Progenitor cell of endocrine pancreas (in vitro differentiated cells): ENCODE measurements at places on chromosomes 1 and 21.

DNA sequence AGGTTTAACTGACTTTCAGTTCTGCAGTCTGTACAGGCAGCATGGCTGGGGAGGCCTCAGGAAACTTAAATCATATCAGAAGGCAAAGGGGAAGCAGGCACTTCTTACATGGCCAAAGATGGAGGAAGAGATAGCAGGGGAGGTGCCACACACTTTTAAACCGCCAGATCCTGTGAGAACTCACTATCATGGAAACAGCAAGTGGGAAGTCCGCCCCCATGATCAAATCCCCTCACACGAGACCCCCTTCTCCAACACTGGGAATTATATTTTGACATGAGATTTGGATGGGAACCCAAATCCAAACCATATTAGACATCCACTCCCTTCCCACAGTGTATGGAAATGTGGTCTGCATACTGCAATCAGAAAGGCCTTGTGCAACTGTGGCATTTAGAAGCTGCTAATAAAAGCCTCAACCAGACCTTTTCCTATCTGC is 148.2 kb downstream of the FCRL5 start:
- DNase-seq, result no peak

DNA sequence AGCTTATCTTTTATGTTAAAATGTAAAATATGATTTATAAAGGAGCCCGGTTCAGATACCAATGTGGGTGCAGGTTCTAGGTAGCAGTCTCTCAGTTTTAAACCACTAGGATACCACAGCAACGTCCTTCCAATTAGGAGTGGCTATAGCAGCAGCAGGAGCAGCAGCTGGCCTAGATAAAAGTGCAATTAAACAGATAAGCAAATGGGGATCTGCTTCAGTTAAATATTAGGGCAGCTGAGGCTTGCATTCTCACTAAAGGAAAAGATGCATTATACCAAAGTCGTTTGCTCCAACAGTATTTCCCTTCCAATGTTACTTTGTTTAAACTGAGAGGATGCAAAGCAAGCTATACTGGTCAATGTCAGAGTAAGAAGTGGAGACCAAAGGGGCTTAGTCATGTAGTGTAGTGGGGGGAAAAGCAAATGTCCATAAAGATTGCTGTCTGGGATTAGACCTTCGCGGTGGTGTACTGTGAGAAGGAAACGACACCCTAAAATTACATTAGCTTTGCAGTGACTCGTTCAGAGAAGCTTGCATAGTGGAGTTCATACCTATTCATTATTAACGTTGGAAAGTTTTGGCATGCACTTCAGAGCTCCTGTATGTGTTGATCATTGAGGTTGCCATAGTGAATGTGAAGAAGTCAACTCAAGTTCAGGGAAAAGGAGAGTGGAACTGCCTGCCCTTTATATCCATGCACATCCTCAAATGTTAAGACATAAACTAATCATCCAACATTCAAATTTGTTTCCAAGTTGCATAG is 272.2 kb downstream of the VAV3 start:
- DNase-seq, result no peak

DNA sequence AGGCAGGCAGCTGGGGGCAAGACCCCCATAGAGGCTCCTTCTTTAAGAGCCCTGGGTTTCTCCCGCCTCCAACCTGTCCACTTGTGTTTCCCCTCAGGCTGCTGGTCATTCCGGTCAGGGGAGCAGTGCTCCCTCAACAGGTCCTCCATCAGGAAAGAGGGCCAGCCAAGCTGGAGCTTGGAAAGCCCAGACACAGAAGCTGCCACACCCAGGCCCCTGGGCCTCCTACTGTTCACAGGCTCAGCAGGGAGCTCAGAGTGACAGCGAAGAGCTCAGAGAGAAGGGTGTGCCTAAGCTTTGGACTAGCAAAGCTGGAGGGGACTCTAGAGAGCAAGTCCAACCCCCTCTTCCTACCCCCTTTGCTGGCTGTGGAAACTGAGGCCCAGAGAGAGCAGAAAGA is 10.3 kb upstream of the CDCP2 start:
- no peak for DNase-seq

DNA sequence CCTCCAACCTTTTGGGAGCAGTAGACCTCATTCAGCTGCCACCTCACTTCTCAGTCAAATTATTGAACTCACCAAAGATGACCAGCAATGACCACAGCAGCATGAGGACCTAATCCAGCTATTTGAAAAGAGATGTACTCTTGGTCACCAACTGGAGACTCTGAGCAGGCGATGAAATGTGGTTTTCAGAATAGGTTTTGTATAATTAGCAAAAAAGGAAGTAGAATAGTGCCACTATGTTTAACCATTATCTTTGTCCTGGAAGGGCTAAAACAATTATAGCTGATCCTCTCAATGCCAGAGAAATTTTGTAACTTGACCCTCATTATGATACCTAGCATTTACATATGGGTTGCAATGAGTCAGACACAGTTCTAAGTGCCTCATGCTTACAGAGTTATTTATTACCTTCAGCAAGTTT is at the start of gene FCRL2:
Gene FCRL2 (minus strand): TSS at position 162 of the 421 bp plus-strand sequence. CDS start 59 bp downstream, at position 103.
- no peak for DNase-seq

DNA sequence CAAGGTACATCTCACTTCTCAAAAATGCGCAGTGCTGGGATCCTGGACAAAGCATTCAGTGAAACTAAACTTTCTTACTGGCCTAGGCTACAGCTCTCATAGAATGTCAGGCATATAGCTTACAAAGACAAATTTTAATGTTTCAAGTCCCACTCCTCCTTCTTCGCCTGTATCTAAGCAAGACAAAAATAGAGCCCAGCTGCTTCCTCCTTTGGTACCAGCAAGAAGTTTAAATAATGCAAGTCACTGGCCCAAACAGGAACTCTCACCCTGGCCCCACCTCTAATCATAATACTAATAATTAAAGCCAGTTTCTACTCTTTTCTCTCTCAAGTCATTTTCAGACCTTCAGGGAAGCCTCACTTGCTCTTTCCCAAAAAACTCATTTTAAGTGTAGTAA is 1267.9 kb downstream of the MRPL39 start:
- DNase-seq, result no peak

DNA sequence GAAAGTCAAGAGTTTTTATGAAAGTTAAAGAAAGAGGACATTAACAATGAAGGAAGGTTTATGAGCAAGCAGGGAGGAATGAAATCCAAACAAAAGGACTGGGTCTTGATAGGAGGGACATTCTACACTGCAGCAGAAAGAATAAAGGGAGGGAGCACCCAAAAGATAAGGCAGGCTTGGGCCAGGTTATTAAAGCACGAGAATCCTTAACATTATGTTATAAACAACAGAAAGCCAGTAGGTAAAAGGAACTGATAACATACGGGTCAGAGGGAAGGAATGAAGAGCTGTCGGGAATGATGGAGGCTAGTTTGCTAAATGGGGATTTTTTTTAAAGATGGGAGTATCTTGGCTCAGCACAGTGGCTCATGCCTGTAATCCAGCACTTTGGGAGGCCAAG is 19.4 kb downstream of the LPGAT1 start:
- DNase-seq, result no peak

DNA sequence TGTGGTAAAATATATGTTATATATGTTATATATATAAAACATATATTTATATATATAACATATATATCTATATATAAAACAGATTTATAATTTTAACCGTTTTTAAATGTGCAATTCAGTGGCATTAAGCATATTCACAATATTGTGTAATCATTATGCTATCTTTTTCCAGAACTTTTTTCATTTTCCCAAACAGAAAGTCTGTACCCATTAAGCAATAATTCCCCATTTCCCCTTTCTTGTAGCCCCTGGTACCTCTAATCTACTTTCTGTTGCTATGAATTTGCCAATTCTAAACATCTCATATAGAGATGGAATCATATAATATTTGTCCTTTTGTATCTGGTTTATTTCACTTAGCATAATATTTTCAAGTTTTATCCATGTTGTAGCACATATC is 10.7 kb upstream of the ARHGEF11 start:
- DNase-seq, result no peak

GRCh38 chr1:233033361-233033760 is 83.0 kb downstream of the NTPCR start:
- no peak for DNase-seq

- DNase-seq, result no peak
These were observed 20.7 kb downstream of the NADK start for GRCh38 chr1:1757422-1758058.
